ENCODE measurements at places on chromosomes 16 and 17.
A peak's percentile ranks its signal among the peaks of the same experiment; 100 is the strongest.

DNA sequence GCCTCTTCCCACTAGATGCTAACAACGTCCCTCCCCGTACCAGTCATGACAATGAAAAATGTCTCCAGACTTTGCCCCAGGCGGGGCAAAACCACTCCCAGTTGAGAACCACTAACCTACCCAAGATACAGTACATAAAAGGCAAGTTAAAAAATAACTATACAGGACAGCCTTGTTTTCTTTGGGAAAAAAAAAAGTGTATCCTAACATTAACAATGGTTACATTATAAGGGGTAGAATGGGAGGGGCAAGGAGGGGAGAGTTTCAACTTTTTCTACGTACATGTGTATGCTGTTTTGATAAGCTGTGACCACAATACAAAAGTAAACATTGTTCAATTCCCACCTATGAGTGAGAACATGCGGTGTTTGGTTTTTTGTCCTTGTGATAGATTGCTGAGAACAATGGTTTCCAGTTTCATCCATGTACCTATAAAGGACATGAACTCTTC, 94.9 kb downstream of the TOX3 start:
- DNase-seq = no peak

GRCh38 chr16:50259334-50260205, 6.8 kb upstream of the ADCY7 start:
- no peak for DNase-seq

GRCh38 chr16:3182608-3183444, 5.2 kb upstream of the OR1F1 start:
- peak; percentile 79 for DNase-seq

- peak; percentile 14 for DNase-seq
Measured at GRCh38 chr17:30503558-30503957, 26.4 kb downstream of the GOSR1 start.

GRCh38 chr17:8080799-8081219, 6.7 kb downstream of the ALOX12B start:
- DNase-seq = no peak

DNA sequence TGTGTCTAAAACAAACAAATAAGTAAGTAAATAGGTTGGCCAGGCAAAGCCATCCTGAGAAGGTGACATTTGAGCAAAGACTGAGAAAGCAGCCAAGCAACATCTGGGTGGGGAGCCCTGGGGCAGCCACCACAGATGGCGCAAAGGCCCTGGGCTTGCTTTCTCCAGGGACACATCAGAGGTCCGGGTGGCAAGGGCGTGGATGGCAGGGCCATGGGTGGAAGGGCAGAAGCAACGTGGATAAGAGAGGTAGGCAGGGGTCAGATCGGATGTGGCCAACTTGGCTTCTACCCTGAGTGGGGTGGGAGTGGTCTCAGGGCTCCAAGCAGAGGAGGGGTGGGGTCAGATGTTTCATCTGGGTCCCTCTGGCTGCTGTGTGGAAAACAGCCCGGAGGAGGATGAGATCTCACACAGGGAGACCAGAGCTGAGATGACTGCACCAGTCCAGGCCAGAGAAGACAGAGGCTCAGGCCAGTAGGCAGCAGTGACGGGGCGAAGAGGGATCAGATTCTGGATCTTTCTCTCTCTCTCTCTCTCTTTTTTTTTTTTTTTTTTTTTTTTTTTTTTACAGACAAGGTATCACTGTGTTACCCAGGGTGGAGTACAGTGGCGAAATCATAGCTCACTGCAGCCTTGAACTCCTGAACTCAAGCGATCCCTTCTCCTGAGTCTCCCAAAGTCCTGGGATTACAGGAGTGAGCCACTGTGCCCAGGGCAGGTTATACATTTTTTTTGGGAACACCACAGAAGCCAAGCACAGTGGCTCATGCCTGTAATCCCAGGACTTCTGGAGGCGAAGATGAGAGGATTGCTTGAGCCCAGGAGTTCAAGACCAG, 6.1 kb upstream of the SPN start:
- no peak for DNase-seq

DNA sequence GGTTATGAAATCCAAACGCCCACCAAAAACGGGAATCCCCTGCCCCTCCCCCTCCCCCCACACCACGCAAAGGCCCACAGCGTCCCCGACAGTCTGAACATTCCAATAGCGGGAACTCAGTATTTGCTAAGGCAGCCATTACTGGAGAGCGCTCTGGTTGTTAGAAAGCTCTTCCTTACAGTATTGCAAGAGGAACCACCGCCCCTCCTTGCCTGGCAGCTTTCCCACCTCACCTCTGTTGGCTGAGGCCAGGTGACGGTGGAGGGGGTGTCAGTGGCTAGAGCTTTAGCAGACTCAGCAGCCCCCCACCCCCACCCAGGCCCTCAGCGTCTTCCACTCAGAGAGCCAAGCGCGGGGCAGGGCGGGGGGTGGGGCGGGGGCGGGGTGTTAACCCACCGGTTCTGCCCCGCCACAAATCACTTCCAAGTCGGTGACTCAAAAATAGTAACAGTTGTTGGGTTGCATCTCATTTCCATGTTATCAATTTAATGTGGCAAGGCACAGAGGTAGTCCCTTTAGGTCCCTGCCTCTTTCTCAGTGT, 2.2 kb upstream of the PLEKHH3 start:
- DNase-seq = peak; percentile 16

DNA sequence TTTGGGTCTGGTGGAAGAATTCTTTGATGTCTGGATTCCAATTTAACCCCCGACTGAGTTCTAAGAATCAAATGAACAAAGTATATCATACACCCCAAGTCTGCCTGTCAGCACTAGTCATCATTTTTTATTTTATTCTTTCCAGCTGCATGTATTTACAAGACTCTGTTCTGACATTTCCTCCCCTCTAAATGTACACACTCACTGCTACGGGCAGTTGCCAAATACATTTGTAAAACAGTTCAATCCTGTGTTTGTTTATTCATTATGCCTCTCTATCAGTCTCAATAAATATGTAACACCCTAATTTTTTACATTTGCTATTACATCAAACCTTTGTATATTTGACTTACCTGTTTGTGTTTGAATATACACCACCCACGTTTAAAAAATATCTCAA, 422.3 kb upstream of the PSMD7 start:
- DNase-seq = no peak

DNA sequence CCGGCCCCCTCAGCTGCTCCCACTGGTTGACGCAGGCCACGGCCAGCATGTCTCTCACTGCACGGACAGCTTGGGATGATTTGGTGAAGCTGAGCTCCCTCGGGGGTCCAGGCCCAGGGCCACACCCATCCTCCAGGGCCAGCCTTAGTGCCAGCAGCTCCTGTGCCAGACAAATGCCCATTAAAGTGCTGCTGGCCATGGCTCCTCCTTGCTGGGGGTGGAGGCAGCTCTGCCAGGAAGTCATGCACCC, 2.5 kb downstream of the TRIM47 start:
- peak; percentile 69 for DNase-seq

DNA sequence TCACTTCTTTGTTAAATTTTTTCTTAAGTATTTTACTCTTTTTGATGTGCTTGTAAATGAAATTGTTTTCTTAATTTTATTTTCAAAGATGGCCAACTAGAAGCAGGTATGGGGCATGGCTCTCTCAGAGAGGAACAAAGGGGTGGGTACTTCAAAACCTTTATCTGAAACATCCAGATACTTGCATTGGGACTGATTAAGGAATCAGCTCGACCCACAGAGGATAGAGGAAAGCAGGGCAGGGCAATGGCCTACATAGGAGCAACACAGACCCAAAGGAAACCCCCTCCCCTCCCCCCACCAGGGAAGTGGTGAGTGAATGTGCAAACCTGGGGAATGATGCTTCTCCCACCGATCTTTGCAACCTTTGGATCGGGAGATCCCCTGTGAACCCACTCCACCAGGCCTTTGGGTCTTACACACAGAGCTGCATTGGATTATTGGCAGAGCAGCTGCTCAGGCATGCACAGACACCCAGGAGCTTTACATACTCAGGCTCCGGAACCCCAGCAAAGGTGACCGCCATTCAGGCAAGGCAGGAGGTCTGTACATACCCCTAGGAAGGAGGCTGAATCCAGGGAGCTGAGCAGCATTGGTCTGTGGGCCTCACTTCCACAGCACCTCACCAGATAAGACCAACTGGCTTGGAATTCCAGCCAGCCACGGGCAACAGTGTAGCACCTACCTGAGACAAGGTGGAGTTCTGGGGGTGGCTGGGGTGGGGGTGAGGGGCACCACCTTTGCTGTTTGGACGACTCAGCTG, 3.0 kb upstream of the CCR7 start:
- no peak for DNase-seq

DNA sequence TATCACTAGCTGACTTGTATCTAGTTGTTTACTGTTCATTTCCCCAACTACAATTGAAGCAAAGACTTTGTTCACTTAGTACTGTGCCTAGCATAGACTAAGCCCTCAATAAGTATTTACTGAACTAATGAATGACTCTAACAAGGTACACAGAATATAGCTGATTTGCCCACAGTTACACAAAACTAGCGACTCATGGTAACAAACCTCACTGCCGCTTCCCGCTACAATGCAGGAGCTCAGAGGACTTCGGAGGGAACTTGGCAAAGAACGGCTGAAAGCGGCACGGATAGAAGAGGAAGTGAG, 524 bp downstream of the EFTUD2 start:
- DNase-seq = peak; percentile 65

Measured in M059J (cell line).